ENCODE measurements at places on chromosomes 6 and 20. TPM values are rescaled to one million over a fixed set of nuclear protein-coding genes. Genes with fewer than 3 reads are reported as not detected.

STX11 gene
- total RNA-seq, result 11.0 TPM

BMP5 gene
- total RNA-seq, result 0.40 TPM

DNA sequence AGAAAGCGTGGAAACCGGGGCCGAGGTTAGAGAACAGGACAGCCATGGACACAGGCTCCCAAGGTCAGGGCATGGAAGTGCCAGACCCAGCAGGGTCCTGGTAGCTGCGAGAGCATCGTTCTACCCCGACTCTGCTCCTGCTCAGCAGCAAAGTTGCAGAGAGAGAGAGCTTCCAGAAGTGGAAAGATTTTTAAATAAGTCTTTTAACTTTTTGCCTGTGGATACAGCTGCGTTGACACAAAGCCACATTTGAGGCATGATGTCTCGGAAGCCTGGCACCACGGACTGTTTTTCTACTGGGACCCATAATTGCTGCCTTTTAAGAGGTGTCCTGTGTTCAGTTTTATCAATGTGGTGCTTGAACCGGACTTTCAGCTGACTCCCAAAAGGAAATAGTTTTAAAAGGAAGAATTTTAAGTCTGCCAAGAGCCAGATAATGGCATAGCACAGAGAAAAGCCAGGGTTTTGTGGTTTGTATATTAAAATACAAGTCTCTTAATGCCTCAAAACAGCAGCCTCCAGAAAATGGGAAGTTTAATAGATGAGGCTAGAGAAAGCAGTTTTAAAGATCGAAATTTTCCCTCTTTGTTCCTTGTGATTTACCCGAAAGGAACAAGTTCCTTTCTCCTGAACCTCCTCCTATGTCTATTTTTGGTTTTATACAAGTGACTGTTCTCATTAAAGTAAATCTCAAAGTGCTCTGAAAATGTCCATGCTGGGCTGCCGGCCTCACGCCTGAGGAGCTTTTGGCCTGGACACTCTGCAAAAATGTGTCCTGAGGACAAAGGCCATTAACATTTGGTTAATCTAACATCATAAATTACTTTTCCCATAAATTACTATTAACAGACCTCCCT lies 91.5 kb downstream of the RIN2 start:
- peak; percentile 43 for ATAC-seq

NR2E1 gene
- total RNA-seq, result not detected

NNAT gene
- 8.8 TPM for total RNA-seq

- no peak for ATAC-seq
Observed at GRCh38 chr20:31833130-31833930, 12.1 kb downstream of the FOXS1 start.

- no peak for ATAC-seq
Observed at GRCh38 chr6:144265061-144265357, 20.1 kb upstream of the UTRN start.

DNA sequence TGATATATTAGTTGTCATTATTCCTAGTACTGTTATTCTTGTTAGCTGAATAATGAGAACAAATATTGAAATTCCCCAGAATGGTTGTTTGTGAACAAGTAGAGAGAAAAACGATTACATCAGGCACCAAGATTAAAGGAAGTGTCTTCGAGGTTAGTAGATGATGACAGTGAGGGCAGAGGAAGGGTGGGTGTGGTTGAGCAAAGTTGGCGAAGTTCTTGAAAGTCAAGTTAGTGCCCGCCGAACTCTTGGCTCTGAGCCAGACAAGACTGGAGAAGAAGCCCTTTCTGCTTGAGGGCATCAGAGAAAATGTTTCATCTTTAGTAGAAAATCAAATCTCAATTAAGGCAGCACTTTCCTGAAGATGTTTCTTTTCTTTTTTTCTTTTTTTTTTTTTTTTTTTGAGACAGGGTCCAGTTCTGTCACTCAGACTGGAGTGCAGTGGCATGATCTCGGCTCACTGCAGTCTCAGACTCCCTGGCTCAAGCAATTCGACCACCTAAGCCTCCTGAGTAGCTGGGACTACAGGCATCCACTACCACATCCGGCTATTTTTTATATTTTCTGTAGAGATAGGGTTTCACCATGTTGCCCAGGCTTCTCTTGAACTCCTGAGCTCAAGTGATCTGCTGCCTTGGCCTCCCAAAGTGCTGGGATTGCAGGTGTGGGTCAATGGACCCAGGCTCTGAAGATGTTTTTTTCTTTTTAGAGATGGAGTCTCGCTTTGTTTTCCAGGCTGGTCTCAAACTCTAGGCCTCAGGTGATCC lies 77.1 kb downstream of the SGK1 start:
- ATAC-seq, result no peak

OLIG3 gene
- not detected for total RNA-seq

DNA sequence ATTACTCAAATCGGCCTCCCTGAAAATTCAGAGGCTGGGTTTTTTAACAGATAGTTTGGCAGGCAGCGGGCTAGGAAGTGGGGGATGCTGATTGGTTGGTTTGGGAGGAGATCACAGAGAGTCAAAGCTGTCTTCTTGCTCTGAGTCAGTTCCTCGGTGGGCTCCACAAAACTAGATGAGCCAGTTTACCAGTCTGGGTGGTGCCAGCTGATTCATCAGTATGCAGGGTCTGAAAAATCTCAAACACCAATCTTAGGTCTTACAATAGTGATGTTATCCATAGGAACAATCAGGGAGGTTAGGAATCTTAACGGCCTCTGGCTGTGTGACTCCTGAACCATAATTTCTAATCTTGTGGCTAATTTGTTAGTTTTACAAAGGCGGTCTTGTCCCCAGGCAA lies 190.7 kb downstream of the C6orf118 start:
- ATAC-seq, result no peak

- ATAC-seq, result no peak
Observed at GRCh38 chr6:135094403-135094821, 39.8 kb upstream of the HBS1L start.

DNA sequence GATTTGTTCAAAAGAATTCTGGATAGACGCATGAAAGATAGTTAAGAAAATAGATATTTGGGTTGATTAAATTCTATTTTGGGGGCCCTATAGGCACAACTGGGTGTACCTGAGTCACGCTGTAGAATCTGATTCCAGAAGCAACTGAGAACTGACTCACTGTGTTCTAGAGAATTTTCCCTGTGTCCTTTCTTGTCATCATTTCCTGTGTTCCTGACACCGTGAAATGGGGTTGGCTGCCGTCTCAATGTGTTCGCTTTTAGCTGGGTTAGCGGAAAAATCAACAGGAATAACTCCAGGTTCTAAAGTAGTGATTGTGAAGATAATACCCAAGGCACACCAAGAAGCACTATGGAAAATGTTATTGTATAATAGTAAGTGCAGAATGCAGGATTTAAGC lies 5.0 kb downstream of the GCNT2 start:
- peak; percentile 37 for ATAC-seq

DNA sequence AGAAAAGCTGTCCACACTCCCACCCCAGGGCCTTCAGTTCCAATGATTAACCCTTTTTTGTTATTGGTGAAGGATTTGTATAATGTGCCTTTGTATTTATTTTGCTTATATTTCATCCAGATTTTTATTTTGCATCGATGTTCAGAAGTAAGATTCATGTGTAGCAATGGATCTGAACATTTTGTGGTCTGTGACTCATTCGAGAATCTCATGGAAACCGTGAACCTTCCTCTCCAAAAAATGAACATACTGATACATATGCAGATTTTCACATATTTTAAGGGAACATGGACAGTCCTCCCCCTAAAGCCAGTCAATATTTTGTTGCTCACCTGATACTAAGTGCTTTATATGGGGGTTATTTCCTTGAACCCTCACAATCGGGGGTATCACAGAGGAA lies 421.8 kb upstream of the SOX4 start:
- no peak for ATAC-seq

FERMT1 gene
- total RNA-seq, result 1.5 TPM

DNA sequence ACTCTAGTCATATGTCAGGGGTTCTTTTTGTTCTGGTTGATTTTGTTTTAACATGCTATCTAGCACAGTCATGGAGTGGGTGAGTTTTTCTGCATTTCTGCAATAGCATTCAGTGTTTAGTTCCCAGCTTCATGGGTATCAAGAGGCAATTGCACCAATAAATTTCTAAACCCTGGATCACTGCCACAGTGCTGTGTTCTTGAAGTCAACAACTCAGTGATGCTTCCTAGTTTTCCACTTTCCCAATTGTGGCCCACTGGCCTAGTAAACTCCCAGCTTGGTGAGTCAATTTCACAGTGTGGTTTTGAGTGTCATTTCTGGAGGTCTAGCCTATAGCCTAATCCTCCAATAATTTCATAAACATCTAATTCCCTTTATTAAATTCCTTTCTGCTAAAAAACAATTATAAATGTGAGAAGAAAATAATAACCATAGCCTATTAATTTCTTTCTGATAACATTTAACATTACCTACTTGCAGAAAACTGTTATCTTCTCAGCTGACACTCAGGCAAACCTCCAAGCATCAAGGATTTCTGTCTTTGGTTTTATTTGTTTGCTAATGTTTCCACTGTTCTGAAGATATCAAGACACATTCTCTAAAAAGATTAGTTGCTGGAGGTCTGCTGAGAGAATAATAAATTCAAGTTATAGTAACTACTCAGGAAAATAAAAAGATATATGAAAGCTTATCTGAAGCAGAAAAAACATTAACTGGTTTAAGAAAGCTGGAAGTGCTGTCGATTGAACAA lies 89.9 kb downstream of the PDE7B start:
- no peak for ATAC-seq

- no peak for ATAC-seq
Observed at GRCh38 chr6:120278689-120279396, 929.3 kb upstream of the MAN1A1 start.

MRPL14 gene
- 40.5 TPM for total RNA-seq

GRCh38 chr6:119227377-119227776 lies 122.2 kb downstream of the MAN1A1 start:
- no peak for ATAC-seq

GRCh38 chr6:23137611-23138010 lies 568.2 kb downstream of the HDGFL1 start:
- ATAC-seq, result no peak

DNA sequence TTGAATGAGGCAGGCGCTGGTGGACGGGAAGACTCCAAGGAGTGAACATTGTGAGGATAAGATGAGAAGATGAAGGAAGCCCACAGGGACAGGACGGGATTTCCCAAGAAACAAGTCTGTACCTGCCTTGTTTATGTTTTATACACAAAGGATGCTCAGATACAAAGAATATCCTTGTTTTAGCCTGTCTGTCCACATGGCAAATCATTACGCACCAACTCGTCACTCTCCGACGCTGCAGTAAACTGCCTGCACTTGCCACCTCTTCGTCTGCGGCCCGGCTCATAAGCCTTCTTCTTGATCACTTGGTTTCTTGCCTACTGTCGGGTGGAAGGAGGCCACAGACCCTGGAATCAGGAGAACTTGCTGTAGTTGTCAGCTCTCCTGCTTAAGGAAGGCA lies 85.4 kb downstream of the CD83 start:
- ATAC-seq, result no peak

DNA sequence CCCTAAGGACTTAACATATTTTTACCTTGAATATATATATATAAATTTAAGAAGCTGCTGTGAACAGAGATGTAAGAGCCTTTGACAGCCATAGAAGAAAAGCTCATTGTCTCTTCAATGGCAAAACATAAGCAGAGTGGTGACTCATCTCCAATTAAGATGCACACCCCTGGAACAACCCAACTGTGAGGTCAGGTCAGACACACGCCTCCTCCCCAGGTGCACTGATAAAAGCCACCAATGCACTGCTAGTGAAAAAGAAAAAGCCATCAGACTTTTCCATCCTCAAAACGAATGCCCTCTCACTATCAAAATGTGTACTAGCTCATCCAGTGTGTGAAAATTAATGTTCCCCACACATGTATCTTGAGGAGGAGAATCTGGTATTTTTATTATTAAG lies 100.1 kb downstream of the SMLR1 start:
- no peak for ATAC-seq

GRCh38 chr6:96032661-96033060 lies 16.9 kb downstream of the FUT9 start:
- no peak for ATAC-seq

- ATAC-seq, result peak; percentile 66
Observed at GRCh38 chr6:26240157-26241032, 124.6 kb upstream of the BTN3A2 start.

GRCh38 chr6:159654483-159655098 lies 38.5 kb downstream of the SOD2 start:
- no peak for ATAC-seq

DNA sequence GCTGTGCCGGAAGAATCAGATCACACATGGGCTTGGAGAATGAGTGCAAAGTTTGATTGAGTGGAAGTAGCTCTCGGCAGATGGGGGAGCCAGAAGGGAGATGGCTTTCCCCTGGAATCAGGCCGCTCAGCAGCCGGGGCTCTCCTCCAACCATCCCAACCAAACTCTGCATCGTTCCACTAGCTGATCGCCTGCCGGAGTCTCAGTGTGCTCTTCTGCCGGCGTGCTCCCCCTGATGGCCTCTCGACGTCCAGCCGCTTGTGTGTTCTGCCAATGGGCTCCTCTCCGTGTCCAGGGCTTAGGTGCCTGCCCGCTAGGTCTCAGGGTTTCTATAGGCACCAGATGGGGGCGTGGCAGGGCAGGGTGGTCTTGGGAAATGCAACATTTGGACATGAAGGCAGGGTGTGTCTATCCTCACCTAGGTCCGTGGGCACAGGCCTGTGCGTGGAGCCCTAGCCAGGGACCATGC lies 4.9 kb upstream of the BIRC7 start:
- peak; percentile 76 for ATAC-seq

GRCh38 chr20:43191946-43192863 lies 2.5 kb upstream of the PTPRT start:
- ATAC-seq, result no peak

DNA sequence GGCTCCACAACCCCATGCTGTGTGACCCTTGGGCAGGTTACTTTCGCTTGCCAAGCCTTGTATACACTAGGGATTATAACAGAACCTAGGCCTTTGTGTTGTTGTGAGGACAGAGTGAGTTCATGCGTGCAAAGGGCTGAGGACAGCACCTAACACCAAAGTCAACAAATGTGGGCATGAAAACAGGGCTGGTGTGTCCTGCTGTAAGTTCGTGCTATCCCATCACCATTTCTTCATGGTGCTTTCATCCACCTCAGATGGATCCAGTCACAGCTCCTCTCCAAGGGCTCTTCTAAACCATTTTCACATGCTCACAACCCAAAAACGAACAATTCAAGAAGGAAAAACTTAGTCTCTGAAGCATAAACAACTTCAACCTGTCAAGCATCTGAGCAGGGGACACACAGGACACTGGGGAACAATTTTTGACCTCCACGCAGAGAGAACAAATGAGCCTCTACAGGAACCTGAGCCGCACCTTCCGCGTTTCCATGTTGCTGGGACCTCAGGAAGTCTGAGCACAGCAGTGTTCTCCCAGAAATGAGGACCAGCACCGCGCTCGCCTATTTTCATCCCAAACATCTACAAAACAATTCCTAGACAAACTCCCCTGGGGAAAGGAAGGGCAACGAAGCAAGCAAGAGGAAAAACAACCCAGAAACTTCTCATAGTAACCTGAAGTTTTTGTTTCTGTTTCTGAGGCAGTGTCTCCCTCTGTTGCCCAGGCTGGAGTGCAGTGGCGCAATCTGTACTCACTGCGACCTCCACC lies 3.1 kb downstream of the LRP11 start:
- ATAC-seq, result no peak

GRCh38 chr6:158972241-158973233 lies 27.5 kb downstream of the RSPH3 start:
- ATAC-seq, result no peak

Data from gastroesophageal sphincter (tissue), 4 donors.